Heart left ventricle (tissue), 16 donors: ENCODE measurements at places on chromosomes 3 and 15.

GRCh38 chr3:128497305-128498126 lies 4.5 kb upstream of the GATA2 start:
- peak; percentile 62 for DNase-seq
- H3K27me3 ChIP-seq: peaks cover 5% of the 10 kb centered on the region
- H3K27ac ChIP-seq: no peak overlapping the region
- H3K36me3 ChIP-seq: no peaks in the 10 kb centered on the region
- H3K4me3 ChIP-seq: peak overlapping the region; percentile 59

DNA sequence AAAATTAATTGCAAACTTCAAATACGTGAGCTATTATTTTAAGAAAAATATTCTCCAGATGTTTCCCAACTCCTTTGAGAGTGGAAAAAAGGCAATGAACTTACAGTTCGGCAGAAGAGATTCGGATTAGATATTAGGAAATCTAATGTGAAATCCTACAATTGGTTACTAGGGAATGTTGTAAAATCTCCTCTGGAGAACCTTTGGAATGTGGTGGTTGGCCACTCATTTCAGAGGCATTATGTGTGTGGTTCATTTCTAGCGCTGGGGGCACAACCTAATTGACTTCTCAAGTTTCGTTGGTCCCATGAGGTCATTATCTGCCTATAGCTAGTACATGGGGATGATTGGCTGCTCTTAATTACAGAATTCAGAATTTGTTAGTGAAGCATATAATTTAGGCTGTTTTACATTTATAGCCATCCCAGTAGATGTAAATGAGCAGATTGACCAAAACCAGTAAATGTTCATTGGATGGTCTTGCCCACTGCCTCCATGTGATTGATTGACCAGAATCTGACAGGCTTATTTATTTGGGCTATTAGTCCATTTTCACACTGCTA lies 34.6 kb upstream of the CMSS1 start:
- H3K4me3 ChIP-seq: no peak overlapping the region
- H3K36me3 ChIP-seq: no peaks in the 10 kb centered on the region
- DNase-seq: no peak
- H3K27me3 ChIP-seq: no peaks in the 10 kb centered on the region

DNA sequence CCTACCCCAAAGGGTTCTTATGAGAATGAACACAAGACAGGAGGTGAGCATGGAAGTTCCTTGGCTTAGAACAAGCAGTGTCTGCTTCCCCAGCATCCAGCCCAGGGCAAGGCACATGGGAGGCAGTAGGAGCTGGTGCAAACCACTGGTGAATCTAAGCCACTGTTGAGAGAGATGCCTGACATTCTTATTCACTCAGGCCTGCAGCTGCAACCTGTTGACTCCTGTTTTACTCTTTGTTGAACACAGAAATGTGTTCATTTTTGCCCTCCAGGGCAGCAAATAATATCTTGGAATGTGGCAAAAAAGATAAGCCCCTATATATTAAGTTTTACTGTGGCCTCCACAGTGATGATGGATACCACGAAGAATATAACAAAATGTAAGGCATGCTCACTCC lies 8.9 kb upstream of the PAK6 start:
- H3K36me3 ChIP-seq: no peaks in the 10 kb centered on the region
- no peaks in the 10 kb centered on the region for H3K27me3 ChIP-seq
- H3K27ac ChIP-seq: no peak overlapping the region
- H3K4me1 ChIP-seq: no peaks in the 10 kb centered on the region

DNA sequence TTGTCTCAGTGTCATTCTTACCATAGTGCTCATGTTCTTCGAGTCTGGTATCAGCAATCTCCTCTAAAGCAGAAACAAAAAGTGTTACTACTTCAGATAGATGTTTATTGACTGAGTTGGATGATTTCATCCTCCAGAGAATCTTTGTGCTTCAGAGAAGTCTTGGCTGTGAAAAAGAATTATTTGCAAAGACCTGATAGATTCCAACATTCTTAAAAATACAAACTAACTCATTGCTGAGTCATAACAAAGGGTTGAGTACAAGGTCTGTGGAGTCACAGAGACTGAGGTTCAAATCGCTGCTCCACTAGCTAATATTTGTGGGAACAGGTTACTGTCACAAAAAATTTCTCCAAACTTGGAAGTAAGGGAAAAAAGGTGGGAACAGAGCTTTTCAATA lies 9.0 kb upstream of the STRIT1 start:
- H3K36me3 ChIP-seq: no peaks in the 10 kb centered on the region
- no peaks in the 10 kb centered on the region for H3K27me3 ChIP-seq
- DNase-seq: no peak
- no peak overlapping the region for H3K4me3 ChIP-seq
- H3K4me1 ChIP-seq: no peaks in the 10 kb centered on the region

DNA sequence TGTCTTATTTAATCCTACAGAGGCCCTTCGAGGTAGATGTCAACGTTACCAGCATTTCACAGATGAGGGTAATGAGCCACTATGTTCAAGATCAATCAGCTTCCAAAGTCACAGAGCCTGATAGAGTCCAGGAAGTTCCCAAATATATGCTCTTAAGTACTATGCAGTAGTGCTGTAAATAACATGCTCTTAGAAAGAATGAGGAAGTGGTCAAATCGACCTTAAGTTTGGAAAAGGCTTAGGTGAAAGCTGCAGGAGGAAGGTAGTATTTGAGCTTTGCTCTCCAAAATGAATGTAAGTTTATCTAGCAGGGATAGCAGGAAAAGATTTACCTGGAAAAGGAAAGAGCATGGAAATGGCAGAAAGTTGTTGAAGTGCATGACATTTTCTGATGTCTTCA lies 234.0 kb downstream of the RBMS3 start:
- H3K4me3 ChIP-seq: no peak overlapping the region
- no peak overlapping the region for H3K27ac ChIP-seq
- DNase-seq: no peak
- peaks cover 36% of the 10 kb centered on the region for H3K4me1 ChIP-seq

DNA sequence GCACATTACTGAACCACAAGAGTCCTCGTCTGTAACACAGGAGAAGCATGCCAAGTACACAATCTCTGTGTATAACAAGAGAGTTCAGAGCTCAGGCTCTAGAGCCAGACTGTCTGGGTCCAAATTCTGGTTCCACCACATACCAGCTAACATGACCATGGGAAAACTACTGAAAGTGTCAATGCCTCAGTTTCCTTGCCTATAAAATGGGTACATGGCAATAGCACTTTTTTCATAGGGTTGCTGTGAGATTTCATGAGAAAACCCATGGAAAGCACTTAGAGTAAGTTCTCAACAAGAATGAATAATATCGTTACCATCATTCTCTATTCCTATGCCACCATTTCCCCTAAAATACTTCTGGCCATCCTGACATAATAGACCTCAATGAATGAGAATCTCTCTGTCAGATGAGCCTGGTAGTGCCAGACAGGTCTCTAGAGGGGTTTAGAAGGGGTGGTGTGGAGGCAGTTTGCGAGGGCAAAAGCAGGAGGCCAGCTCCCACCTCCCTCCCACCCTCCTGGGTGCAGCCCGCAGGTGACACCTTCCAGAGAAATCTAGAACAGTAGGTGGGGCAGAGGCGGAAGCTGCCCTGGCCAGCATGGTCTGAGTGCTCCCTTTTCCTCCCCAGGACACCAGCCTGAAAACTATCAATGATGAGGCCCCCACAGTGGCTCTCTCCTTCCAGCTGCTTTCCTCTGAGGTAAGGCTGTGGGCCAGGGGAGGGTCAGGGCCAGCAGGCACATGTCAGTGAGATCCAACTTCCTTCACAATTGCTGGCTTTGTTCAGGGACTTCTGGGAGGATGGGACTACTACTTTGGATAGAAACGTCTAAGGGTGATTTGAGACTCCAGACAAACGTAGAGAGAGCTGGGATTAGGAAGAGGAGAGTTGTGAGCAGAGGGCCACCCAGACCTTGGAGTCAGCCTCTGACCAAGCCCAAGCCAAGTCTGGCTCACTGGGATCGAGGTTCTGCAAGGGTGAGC lies 45.3 kb downstream of the CCDC33 start:
- H3K27me3 ChIP-seq: no peaks in the 10 kb centered on the region
- DNase-seq: no peak
- no peak overlapping the region for H3K4me3 ChIP-seq
- no peaks in the 10 kb centered on the region for H3K4me1 ChIP-seq

- H3K4me3 ChIP-seq: no peak overlapping the region
- peaks cover 13% of the 10 kb centered on the region for H3K36me3 ChIP-seq
- H3K27ac ChIP-seq: no peak overlapping the region
- peaks cover 31% of the 10 kb centered on the region for H3K4me1 ChIP-seq
These were observed 55.9 kb downstream of the PGPEP1L start for GRCh38 chr15:98951493-98952320.

DNA sequence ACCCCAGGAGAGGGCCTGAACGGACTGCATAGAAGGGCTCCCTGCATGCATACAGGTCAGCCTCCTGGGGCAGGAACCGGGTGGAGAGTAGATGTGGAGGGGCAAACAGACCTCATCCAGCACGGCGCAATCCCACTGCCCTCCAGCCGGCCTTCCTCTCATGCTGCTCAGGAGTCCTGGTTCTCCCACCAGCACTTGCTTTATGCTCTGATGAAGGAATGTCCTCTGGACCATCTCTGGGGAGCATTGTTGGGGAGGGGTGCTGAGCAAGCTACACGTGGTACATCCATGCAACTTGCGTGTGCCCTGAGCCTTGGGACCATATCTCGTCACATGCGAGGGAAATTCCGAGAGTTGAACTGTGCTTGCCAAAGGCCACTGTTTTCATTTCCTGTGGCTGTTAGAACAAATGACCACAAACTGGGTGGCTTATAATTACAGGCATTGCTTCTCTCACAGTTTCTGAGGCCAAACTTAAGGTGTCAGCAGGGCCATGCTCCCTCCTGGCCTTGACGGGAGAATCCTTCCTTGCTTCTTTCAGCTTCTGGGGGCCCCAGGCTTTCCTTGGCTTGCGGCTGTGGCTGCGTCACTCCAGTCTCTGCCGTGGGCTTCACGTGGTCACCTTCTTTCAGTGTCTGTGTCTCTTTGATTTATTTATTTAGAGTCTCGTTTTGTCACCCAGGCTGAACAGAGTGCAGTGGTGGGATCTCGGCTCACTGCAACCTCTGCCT lies 12.2 kb downstream of the SELENOS start:
- H3K4me1 ChIP-seq: peaks cover 29% of the 10 kb centered on the region
- H3K36me3 ChIP-seq: no peaks in the 10 kb centered on the region
- no peak overlapping the region for H3K4me3 ChIP-seq
- DNase-seq: no peak
- no peaks in the 10 kb centered on the region for H3K27me3 ChIP-seq

- no peaks in the 10 kb centered on the region for H3K36me3 ChIP-seq
- H3K27ac ChIP-seq: no peak overlapping the region
- no peaks in the 10 kb centered on the region for H3K4me1 ChIP-seq
- H3K27me3 ChIP-seq: no peaks in the 10 kb centered on the region
These were observed 296.7 kb upstream of the DPH6 start for GRCh38 chr15:35842631-35843030.

GRCh38 chr3:123755085-123755484 lies 129.0 kb downstream of the MYLK start:
- no peaks in the 10 kb centered on the region for H3K36me3 ChIP-seq
- H3K4me3 ChIP-seq: no peak overlapping the region
- peaks cover 11% of the 10 kb centered on the region for H3K4me1 ChIP-seq
- no peaks in the 10 kb centered on the region for H3K27me3 ChIP-seq
- no peak for DNase-seq

- no peak overlapping the region for H3K4me3 ChIP-seq
- H3K4me1 ChIP-seq: no peaks in the 10 kb centered on the region
- H3K27ac ChIP-seq: no peak overlapping the region
- no peak for DNase-seq
- H3K27me3 ChIP-seq: no peaks in the 10 kb centered on the region
- no peaks in the 10 kb centered on the region for H3K36me3 ChIP-seq
These were observed 122.9 kb upstream of the PTPRG start for GRCh38 chr3:61438253-61439121.

GRCh38 chr3:21938267-21938681 lies 187.3 kb upstream of the ZNF385D start:
- DNase-seq: no peak
- H3K27ac ChIP-seq: no peak overlapping the region
- no peaks in the 10 kb centered on the region for H3K36me3 ChIP-seq
- H3K27me3 ChIP-seq: no peaks in the 10 kb centered on the region
- no peaks in the 10 kb centered on the region for H3K4me1 ChIP-seq

GRCh38 chr3:33099109-33099645 lies 2.2 kb upstream of the GLB1 start:
- H3K4me1 ChIP-seq: no peaks in the 10 kb centered on the region
- no peak overlapping the region for H3K4me3 ChIP-seq

- H3K27me3 ChIP-seq: no peaks in the 10 kb centered on the region
- H3K27ac ChIP-seq: no peak overlapping the region
- H3K4me1 ChIP-seq: no peaks in the 10 kb centered on the region
- no peaks in the 10 kb centered on the region for H3K36me3 ChIP-seq
These were observed 30.0 kb upstream of the SLC41A3 start for GRCh38 chr3:126113733-126114442.

DNA sequence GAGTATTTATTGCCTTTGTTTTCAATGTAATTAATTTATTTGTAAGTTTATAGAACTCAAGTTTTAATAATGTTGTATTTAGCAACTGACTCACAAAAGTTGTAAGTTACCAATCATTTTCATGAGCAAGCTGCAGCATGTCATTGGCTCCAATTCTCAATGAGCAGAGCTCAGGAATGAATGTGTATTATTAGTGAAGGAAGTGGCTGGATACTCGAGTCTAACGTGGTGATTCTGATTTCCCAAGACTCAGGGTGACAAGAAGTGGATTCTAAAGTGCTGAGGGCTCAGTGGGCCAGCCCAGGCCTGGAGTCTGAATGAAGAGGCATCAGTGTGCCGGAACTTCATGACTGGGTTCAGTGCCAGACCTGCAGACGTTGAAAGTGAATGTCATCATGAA lies 39.6 kb downstream of the CLDN11 start:
- H3K4me1 ChIP-seq: no peaks in the 10 kb centered on the region
- no peak for DNase-seq
- no peaks in the 10 kb centered on the region for H3K27me3 ChIP-seq
- no peak overlapping the region for H3K27ac ChIP-seq
- H3K4me3 ChIP-seq: no peak overlapping the region
- no peaks in the 10 kb centered on the region for H3K36me3 ChIP-seq

DNA sequence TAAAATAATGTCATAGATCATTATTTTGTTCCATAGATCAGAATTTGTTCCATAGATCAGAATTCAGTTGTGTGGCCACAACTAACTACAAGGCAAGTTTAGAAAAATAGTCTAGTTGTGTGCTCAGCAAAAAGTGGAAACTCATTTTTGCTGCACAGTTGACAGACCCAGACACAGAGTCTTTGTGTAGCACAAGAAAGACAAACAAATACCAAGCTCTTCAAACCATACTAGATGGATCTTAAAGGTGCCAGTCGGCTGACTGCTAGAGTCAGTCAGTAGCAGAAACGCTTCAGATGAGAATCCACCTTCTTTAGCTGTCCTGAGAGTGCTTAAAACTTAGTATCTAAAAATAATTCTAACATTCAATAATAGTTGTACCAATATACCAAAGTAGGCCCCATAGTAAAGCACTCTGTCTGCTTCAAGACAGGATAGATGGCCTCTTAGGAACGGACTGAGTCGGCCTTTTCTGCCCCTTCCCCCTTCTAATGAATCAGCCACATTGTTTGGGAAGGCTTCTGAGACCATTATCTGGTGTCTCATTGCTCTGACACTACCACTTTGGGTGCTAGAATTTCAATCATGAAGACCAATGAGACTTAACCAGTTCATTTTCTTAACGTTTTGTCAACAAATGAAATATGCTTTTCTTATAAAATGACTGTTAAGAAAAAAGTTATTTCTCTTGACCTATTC lies 27.7 kb upstream of the SLC4A7 start:
- DNase-seq: no peak
- H3K4me3 ChIP-seq: no peak overlapping the region
- no peaks in the 10 kb centered on the region for H3K4me1 ChIP-seq
